ENCODE measurements at places on chromosomes 4 and X. TPM values are rescaled to one million over a fixed set of nuclear protein-coding genes. Genes with fewer than 3 reads are reported as not detected.

OPHN1 gene
- 4.8 TPM for total RNA-seq

PDGFRA gene
- not detected for total RNA-seq

BRS3 gene
- not detected for total RNA-seq

RPS6KA6 gene
- not detected for total RNA-seq

NWD2 gene
- total RNA-seq = not detected

SSX2B gene
- not detected for total RNA-seq

NDUFA1 gene
- 76.7 TPM for total RNA-seq

BMX gene
- not detected for total RNA-seq

SPACA5 gene
- not detected for total RNA-seq

IQCM gene
- total RNA-seq = not detected

F11 gene
- total RNA-seq = not detected

- peaks cover 17% of the 10 kb centered on the region for H3K36me3 ChIP-seq
- DNase-seq = no peak
- H3K4me1 ChIP-seq = peaks cover 31% of the 10 kb centered on the region
Observed at GRCh38 chrX:107750263-107750662, 25.3 kb downstream of the TSC22D3 start.

- H3K4me1 ChIP-seq = no peaks in the 10 kb centered on the region
- no peaks in the 10 kb centered on the region for H3K36me3 ChIP-seq
- no peak for DNase-seq
- H3K27me3 ChIP-seq = no peaks in the 10 kb centered on the region
Observed at GRCh38 chr4:169042608-169043007, 32.6 kb upstream of the CBR4 start.

- H3K36me3 ChIP-seq = no peaks in the 10 kb centered on the region
- H3K4me3 ChIP-seq = no peak overlapping the region
- DNase-seq = no peak
- H3K27ac ChIP-seq = no peak overlapping the region
- no peaks in the 10 kb centered on the region for H3K4me1 ChIP-seq
Observed at GRCh38 chrX:68669094-68669860, 21.8 kb downstream of the STARD8 start.

GRCh38 chr4:166903408-166903807 is 330.9 kb downstream of the SPOCK3 start:
- no peaks in the 10 kb centered on the region for H3K4me1 ChIP-seq
- H3K27me3 ChIP-seq = no peaks in the 10 kb centered on the region
- no peaks in the 10 kb centered on the region for H3K36me3 ChIP-seq
- no peak overlapping the region for H3K27ac ChIP-seq

DNA sequence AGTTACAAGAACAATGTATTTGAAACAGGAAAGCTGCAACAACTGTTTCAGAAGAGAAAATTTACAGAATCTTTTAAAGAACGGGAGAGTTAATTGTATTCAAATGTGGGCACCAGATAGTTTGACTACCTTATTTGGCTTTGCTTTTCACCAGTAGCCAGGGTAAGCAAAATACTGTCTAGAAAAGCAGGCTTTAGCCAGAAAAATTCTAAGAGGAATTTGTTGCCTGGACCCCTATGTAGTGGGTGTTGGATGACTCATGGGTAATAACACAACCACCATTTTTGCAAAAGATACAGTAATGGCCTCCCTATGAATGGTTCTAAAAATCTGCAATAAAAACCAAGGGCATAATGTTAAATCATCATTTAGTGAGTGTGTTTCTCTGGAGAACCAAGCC is 233.4 kb upstream of the ANXA3 start:
- no peaks in the 10 kb centered on the region for H3K27me3 ChIP-seq
- no peak overlapping the region for H3K27ac ChIP-seq
- no peak for DNase-seq
- no peak overlapping the region for H3K4me3 ChIP-seq

DNA sequence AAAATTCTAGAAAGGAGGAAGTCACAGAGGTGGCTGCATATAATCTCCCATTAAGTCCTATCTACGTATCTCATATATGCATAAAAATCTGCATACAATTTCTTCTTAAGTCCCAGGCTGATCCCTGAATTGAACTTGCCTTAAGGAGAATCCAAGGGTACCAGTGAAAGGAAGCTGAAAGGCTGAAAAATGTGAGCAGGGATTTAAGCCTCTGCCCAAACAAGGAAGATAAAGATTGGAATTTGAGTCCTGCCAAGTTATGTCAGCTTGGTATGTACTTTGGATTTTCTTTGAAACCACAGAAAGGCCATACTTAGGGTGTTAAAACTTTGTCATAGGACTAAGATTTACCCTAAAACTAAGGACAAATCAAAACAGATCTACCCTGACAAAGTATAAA is 26.5 kb upstream of the GEMIN8 start:
- H3K27me3 ChIP-seq = peaks cover 100% of the 10 kb centered on the region
- H3K4me1 ChIP-seq = peaks cover 4% of the 10 kb centered on the region
- H3K36me3 ChIP-seq = no peaks in the 10 kb centered on the region
- H3K4me3 ChIP-seq = no peak overlapping the region
- no peak for DNase-seq

GRCh38 chrX:148609515-148610327 is 109.3 kb downstream of the AFF2 start:
- no peaks in the 10 kb centered on the region for H3K36me3 ChIP-seq
- H3K27me3 ChIP-seq = no peaks in the 10 kb centered on the region
- H3K4me1 ChIP-seq = no peaks in the 10 kb centered on the region

DNA sequence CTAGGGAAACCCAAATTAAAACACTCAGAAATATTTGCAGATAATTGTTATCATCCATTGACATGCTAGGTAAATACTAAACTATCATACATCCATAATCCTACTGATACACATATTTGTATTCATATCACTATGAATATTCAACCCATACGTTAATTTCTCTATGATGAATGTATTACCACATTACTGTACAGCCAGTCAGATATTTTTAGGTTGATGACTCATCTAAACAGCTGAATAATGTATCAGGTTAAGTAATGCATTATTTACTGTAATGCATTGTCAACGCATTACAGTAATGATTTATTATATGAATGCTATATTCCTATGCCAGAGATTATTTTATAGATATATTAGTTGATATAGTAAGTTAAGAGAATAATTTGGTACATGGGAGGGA is 37.1 kb downstream of the VEGFC start:
- no peaks in the 10 kb centered on the region for H3K36me3 ChIP-seq
- H3K27ac ChIP-seq = no peak overlapping the region
- H3K4me1 ChIP-seq = peaks cover 21% of the 10 kb centered on the region
- no peak for DNase-seq
- H3K27me3 ChIP-seq = no peaks in the 10 kb centered on the region

DNA sequence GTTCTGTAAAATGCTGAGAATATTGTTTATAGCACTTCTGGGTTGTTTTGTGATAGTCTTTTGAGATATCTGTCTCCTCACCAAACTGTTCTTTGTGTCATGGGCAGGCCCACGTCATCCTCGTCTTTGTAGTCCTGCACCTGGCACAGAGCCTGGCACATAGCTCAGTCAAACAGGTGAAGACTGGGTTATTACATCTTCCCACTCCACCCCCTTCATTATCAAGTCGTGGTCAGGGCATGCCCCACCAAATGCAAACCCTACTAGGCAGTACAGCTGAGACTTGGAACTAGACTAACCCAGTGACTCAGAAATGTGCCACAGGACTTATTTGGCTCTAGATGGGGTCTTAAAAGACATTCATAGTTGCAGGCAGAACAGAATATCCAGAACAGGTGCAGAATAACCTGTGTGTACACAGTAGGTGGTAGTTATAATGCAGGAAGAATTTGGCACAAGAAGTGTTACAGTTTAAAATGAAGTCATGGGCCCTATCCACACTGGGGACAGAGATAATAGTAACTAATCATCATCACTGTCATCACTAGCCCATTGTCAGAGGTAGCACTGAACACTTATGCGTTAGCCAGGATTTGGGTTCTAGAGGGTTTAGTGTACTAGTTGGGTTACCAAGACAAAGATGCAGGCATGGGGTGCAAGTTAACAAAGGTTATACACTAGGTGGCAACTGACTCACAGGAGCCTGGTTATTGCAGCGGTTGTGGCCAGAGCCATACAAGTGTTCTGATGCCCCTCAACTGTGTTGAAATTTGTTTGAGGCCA is 74.9 kb downstream of the TBL1X start:
- H3K27me3 ChIP-seq = no peaks in the 10 kb centered on the region
- no peak overlapping the region for H3K27ac ChIP-seq
- DNase-seq = no peak

DNA sequence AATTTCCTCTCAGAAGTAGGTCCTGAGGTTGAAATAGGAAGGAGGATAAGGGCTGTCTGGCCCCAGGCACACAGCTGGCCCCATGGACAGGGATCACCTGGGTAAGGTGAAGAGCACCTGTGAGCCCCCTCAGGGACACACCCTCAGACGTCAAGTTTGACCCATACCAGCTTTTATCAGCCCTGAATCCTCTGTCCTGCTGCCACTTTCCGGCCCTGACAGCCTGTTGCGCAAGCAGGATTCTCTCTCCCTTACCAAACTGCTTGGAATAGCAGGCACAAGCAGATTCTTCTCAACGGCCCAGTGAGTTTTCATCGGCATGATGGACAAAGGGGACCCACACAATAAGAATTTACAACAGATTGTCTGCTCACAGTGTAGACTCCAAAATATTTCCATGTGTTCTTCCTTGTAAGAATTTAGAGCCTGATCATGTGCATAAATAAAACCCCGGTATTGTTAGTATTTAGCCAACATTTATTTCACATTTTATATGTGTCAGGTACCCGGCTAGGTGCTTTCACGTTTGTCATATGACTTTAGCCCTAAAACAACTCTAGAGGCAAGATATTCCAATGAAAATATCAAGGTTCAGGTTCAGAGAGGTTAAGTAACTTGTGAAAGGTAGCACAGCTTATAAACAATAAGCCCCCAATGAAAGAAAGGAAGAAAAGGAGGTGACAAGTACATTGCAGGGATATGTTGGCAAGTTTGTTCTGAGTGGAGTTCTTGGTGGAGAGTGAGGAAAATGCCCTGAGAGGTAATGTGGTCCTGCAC is 107.2 kb upstream of the KIT start:
- H3K36me3 ChIP-seq = no peaks in the 10 kb centered on the region
- DNase-seq = peak; percentile 44
- no peak overlapping the region for H3K27ac ChIP-seq
- H3K4me3 ChIP-seq = no peak overlapping the region
- H3K27me3 ChIP-seq = no peaks in the 10 kb centered on the region
- H3K4me1 ChIP-seq = peaks cover 20% of the 10 kb centered on the region

- no peaks in the 10 kb centered on the region for H3K36me3 ChIP-seq
- peaks cover 39% of the 10 kb centered on the region for H3K4me1 ChIP-seq
- peak; percentile 73 for DNase-seq
- H3K27me3 ChIP-seq = no peaks in the 10 kb centered on the region
- peak overlapping the region; percentile 90 for H3K27ac ChIP-seq
- H3K4me3 ChIP-seq = no peak overlapping the region
Observed at GRCh38 chr4:119729835-119730670, 101.4 kb upstream of the PDE5A start.

DNA sequence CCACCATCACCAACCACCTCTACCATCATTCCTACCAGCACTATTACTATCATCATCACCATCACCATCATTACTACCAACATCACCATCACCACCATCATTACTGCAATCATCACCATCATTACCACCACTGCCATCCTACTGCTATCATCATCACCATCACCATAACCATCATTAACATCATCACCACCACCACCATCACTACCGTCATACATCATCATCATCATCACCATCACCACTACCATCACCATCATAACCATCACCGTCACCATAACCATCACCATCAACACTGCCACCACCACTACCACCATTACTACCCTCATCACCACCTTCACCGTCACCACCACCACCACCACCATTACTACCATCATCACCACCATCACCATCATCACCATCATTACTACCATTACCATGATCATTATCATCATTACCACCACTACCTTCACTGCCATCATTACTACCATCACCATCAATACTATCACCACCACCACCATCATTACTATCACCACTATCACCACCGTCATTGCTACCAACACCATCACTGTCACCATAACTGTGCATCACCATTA is 71.8 kb downstream of the PSAPL1 start:
- no peak overlapping the region for H3K27ac ChIP-seq
- no peaks in the 10 kb centered on the region for H3K4me1 ChIP-seq
- H3K4me3 ChIP-seq = no peak overlapping the region
- no peak for DNase-seq

- peaks cover 4% of the 10 kb centered on the region for H3K4me1 ChIP-seq
- no peak for DNase-seq
- H3K4me3 ChIP-seq = no peak overlapping the region
- H3K36me3 ChIP-seq = peaks cover 9% of the 10 kb centered on the region
- H3K27ac ChIP-seq = no peak overlapping the region
Observed at GRCh38 chrX:51852096-51852495, 41.3 kb upstream of the MAGED1 start.

DNA sequence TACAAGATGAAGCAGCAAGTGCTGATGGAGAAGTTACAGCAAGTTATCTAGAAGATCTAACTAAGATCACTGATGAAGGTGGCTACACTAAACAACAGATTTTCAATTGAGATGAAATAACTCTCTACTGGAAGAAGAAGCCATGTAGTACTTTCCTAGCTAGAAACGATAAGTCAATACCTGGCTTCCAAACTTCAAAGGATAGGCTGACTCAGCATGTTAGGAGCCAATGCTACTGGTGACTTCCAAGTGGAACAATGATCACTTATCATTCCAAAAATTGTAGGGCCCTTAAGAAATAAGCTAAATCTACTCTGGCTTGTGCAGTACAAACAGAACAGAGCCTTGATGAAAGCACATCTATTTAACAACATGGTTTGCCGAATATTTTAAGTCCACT is 55.0 kb downstream of the FBXW7 start:
- H3K27me3 ChIP-seq = no peaks in the 10 kb centered on the region
- no peaks in the 10 kb centered on the region for H3K36me3 ChIP-seq
- no peak overlapping the region for H3K4me3 ChIP-seq

Data from MCF 10A (cell line).